Stimulated activated naive CD4-positive, alpha-beta T cell treated with Interleukin-2 at 50 U/mL for 16 hours (primary cell): ENCODE measurements at places on chromosomes 12 and 14.

GRCh38 chr14:104385111-104385510 lies 194.5 kb upstream of the C14orf180 start:
- no peak for DNase-seq

GRCh38 chr12:104122298-104122697 lies 15.7 kb downstream of the NFYB start:
- no peak for DNase-seq

DNA sequence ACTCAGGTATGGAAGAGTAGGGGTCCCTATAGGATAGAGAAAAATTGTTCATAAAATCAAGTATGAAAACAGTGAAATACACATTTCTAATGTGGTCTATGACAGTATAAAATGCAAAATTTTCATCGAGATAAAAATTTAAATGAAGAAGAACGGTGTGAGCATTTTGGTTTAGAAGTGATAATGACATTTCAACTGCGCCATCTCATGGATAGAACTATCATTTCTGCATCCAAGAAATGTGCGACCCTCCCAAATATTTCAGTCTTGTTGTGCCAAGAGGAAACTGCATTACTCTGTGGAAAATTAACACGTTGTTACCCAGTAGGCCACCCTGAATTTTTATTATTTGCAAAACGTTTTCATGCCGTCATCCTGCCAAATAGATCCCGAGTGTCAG lies 108.8 kb downstream of the CRACR2A start:
- no peak for DNase-seq

DNA sequence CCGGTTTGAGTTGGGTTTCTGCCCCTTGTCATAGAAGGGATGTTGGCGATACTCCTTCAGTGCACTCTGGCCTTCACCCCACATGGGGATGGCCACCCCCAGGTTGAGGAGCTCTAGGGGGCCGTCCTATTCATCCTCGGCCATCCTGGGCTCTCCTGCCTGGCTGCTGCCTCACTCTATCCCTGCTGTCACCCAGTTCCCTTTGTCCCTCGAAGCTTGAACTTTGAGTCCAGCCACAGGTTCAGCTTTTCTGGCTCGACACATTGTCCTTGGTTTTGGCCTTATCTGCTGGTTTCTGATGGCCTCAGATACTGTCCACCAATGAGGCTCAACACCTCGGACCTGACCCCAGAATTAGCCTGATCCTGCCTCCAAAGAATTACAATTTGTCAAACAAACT lies 58.6 kb downstream of the C14orf132 start:
- no peak for DNase-seq

DNA sequence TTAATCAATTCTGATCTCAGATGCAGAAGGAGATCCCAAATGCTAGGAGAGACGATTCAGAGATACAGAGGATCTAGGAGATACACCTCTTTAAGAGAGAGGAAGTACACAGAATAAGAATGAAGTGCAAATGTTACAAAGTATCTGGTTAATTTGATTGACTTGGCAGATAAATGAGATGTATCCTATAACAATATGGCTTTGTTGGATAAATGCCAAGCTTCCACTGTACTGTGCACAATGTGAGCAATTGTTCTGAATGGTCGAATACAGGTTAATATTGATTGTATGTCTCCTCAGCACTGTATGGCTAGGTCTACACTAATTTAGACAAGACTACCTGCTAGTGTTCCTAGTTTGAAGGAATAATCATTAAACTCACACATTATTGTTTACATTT lies 119.6 kb upstream of the PTPRB start:
- DNase-seq: no peak

DNA sequence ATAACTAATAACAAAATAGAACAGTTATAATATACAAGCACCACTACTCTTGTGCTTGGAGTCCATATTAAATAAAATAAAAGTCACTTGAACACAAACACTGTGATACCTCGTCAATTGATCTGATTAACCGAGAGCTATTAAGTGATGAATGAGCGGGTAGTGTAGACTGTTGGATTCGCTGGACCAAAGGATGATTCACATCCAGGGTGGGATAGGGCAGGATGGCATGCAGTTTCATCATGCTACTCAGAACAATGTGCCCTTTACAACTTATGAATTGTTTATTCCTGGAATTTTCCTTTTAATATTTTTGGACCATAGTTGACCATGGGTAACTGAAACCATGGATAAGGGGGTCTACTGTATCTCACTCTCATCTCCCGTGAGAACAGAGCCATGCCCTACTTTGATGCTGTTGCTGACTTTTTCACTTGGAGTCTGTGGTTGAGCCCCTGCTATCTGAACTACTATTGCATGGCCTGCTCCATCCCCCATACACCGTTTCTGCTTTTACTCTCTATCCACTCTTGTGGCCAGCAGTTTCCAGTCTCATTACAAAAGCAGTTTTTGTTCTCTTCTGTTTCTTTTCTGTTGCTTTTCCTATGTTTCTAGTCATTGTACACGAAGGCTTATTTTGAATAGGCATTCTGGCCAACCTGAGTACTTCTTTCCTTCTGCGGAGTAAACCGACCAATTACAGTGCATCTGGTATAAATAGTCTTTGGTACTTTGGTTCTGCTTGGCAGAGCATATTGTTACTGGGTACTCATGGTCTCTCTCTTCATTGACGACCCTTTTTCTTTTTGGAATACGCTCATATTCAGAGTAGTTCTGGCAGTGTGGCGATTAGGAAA lies 12.2 kb downstream of the TMTC2 start:
- DNase-seq: no peak

GRCh38 chr14:95192311-95192710 lies 35.0 kb upstream of the DICER1 start:
- no peak for DNase-seq

DNA sequence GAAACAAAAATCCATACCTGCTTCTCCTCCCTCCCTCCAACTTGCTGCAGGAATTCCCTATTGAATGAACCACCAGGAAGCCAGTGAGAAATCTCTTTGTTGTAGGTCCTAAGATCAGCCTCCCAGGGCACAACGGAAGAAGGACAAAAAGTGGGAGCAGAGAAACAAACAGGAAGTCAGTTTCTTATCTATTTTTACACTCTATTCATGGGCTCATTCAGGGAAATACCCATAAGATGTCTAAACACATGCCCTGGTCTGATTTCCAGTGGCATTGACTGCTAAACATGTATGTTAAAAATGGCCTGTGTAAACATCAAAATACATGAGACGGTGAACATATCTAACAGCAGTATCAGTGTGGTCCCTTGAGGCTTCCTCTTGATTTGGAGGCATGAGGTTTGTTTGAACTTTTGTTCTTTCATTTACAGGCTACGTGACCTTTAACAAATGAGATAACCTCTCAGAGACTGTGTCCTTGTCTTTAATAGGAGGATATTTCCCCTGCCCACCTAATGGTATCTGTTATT lies 18.8 kb downstream of the GPR65 start:
- DNase-seq: no peak

- no peak for DNase-seq
Measured at GRCh38 chr14:67270145-67270753, 29.0 kb downstream of the PALS1 start.

- no peak for DNase-seq
Measured at GRCh38 chr12:45634273-45634917, 95.1 kb upstream of the ARID2 start.

GRCh38 chr12:129049917-129050316 lies 196.6 kb downstream of the GLT1D1 start:
- no peak for DNase-seq

DNA sequence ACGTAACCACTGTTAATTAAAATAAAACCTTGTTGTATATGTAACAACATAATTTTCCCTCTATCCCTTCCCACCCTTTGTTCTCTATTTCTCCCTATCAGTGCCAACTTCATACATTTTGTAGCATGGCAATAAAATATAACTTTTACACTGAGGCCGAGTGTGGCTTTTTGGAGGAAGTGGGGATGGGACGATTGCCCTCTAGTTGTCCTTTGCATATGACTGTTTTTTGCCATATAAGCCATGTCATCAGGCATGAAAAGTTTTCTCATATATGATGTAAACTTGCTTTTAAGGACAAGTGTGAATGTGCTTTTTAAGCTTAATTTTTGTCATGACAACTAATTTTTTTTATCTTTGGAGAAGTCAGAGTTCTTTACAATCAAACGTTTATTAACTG lies 6.2 kb upstream of the CCT2 start:
- no peak for DNase-seq

- no peak for DNase-seq
Measured at GRCh38 chr12:82184844-82185243, 173.3 kb downstream of the CCDC59 start.

DNA sequence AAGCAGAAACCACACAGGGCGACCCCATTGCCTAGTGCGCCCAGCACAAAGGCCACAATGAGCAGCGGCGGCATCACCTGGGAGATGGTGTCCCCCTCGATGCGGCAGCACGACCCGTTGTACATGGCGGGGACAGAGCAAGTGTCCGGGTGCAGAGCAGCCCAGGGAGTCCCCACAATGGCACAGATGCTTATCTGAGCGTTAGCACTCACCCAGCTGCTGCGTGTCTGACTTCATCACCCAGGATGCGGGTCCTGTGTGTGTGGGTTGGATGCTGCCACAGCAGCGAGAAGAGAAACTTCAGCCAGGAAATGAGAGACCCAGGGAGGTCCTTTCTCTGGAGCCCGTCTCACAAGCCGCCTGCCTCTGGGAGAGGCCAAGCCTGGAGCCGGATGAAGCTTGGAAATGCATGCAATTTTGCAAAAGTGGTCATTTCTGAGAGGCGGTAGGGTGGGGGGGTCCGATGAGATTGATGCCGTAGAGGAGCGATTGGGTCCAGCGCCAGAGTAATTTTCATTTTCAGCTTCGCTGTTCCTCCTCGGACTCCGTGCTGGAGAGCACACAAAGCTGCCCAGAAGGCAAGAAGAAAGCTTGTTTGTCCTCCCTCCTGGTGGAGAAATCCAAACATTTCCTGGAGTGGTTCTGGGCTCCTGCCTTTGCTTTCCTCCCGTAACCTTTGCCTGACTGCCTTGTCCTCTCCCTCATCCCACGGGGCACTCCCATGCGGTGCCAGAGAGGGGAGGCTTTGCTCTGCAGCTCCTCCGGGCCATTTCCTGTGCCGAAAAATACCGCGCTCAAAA lies at the start of gene HCAR1:
HCAR1 (minus strand) TSS at position 630 of the 800 bp plus-strand sequence; CDS start at position 125, 505 bp downstream.
- DNase-seq: peak; percentile 40

DNA sequence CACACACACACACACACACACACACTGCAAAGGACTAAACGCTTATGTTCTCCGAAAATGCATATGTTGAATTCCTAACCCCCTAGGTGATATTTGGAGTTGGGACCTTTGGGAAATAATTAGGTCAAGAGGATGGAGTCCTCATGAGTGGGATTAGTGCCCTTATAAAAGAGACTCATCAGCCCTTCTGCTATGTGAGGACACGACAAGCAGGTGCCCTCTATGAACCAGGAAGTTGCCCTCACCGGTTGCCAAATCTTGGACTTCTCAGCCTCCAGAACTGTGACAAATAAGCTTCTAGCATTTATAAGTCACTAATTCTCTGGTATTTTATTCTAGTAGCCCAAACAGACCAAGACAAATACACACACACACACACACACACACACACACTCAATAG lies 20.7 kb upstream of the TCP11L2 start:
- DNase-seq: no peak

DNA sequence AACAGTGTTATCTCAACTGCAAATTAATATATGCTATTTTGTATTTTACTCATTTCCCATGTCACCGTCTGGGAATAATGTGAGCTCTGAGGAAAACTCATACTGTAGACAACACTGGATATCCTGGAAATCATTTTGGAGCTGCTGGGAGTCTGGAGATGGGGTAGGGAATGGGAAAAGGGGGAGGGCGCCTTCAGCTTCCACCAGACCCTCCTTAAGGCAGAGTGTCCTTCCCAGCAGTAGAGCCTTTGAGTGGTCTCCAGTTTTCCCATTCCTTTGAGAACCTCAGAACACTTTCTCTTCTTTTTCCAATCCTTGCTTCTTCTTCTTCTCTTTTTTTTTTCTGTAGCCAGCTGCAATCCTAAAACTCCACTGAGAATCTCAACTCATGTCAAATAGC lies 5.4 kb upstream of the LRIG3 start:
- no peak for DNase-seq

- no peak for DNase-seq
Measured at GRCh38 chr14:94045563-94046345, 19.6 kb downstream of the OTUB2 start.

GRCh38 chr12:38175538-38175937 lies 141.0 kb upstream of the ALG10B start:
- DNase-seq: no peak

- DNase-seq: peak; percentile 40
Measured at GRCh38 chr12:96434107-96434506, 33.9 kb upstream of the CDK17 start.

- no peak for DNase-seq
Measured at GRCh38 chr12:41467591-41468325, 279.6 kb downstream of the PDZRN4 start.

DNA sequence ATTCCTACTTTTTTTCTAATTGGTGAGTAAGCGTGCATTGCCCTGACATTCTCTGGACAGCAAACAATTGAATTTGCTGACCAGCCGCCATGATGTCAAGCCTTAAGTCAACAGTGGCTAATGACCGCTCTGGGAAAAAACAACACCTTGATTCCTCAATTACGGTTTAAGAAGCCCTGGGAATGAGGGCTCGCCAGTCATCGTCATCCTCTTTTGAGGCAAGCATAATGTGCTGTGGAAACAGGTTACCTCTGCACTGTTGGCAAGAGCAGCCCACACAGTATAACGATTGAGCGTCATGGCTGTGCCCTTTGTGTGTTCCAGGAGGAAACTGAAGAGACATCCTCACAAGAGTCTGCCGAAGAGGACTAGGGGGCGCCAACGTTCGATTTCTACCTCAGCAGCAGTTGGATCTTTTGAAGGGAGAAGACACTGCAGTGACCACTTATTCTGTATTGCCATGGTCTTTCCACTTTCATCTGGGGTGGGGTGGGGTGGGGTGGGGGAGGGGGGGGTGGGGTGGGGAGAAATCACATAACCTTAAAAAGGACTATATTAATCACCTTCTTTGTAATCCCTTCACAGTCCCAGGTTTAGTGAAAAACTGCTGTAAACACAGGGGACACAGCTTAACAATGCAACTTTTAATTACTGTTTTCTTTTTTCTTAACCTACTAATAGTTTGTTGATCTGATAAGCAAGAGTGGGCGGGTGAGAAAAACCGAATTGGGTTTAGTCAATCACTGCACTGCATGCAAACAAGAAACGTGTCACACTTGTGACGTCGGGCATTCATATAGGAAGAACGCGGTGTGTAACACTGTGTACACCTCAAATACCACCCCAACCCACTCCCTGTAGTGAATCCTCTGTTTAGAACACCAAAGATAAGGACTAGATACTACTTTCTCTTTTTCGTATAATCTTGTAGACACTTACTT lies 138.9 kb downstream of the HMGA2 start:
- DNase-seq: no peak

DNA sequence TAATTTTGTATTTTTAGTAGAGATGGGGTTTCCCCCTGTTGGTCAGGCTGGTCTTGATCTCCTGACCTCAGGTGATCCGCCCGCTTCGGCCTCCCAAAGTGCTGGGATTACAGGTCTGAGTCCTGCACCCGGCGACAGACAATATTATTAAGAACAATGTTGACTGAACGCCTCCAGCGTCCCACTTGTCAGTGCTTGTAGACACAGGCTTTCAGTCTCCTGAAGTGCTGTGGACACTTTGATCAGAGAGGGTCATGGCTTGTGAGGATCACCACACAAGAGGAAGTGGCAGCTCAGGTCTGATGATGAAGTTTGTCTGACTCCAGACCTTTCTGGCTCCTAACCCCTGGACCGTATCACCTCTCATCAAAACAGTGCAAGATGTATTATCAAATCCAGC lies 114.6 kb downstream of the CHST11 start:
- no peak for DNase-seq
